ENCODE measurements at places on chromosomes 5 and 9. TPM values are rescaled to one million over a fixed set of nuclear protein-coding genes. Genes with fewer than 3 reads are reported as not detected.

The PCDH1 gene
- 3.6 TPM for total RNA-seq

The MARCOL gene
- total RNA-seq: not detected

The TNFSF8 gene
- total RNA-seq: 0.09 TPM

DNA sequence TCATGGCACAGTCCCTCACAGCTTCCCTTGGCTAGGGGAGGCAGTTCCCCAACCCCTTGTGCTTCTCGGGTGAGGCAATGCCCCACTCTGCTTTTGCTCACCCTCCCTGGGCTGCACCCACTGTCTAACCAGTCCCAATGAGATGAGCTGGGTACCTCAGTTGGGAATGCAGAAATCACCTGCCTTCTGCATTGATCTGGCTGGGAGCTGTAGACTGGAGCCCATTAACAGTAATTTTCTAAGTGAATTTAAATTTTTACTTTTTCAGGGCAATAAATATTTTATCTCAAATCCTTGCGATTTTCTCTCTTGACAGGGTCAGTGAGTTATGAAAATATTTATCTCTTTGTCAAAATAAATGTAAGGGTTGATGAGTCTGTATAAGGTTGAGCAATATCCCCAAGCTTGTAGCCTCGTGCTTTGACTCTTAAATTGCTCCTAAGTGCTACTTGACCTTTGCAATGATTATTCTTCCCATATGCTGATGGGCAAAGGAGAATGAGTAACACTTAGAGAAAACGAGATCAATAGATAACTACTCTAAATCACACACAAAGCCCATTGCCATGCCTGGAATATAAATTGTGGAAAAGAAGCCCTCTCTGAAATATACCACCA is 82.1 kb upstream of the MOCS2 start:
- DNase-seq: no peak

DNA sequence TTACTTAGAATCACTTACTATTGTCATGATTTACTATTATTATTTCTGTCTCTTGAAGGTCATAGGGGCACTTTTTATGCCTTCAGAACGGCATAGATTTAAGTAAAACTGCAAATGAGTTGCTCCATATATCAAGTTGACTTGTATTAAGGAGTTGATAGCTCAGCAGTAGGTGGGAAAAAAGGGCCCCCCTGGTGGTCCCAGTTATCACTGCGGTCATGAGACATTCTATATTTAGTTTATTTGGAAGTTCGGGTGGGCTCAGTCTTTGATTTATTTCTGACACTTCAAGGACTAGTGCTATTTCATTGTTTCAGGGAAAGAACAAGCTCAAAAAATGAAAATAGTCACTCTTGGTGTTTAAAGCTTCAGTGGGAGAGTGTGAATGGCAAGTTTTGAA is 159.3 kb downstream of the SLC24A2 start:
- no peak for DNase-seq

DNA sequence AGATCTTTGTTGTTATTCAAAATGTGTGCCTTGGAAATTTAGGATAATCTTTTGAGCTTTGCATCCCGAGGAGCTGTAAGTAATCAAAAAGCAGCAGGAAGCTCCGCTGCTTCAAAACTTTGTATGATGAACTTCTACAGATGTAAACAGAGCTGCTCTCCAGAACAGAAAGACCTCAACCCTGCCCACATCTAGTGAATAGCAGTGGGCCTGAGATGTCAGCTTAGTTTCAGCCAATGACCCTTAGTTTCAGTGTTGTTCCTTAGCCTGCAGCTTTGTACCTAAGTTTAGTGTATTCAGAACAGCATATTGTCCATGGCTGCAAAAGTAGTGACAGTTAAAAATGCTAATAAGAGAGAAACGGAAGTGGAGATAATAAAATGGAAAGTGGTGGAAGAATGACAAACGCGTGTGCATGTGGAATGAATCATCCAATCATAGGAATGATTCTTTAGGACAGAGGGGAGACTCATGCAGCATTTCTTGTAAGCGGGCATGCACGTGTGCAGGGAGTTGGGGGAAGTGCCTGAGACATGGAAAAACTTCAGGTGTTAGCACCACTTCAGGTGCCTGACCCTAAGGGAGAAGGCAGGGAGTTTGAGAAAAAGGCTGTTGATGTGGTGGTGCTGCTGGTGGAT is 24.9 kb downstream of the SNX24 start:
- DNase-seq: no peak

GRCh38 chr5:89847743-89848142 is 561.8 kb downstream of the CETN3 start:
- no peak for DNase-seq

Measured in K562 (cell line).